ENCODE measurements at places on chromosomes 1 and 21. TPM values are rescaled to one million over a fixed set of nuclear protein-coding genes. Genes with fewer than 3 reads are reported as not detected.

GRCh38 chr21:28773036-28773435, 219.6 kb downstream of the LTN1 start:
- no peak for DNase-seq

- peak; percentile 56 for DNase-seq
Observed at GRCh38 chr1:39683591-39684312, 7.5 kb downstream of the HPCAL4 start.

GRCh38 chr21:39153373-39153772, 29.9 kb downstream of the PSMG1 start:
- DNase-seq, result no peak

- peak; percentile 55 for DNase-seq
Observed at GRCh38 chr1:193479187-193479586, 292.8 kb upstream of the B3GALT2 start.

GRCh38 chr1:4061521-4062031, 161.5 kb upstream of the C1orf174 start:
- DNase-seq, result no peak

DNA sequence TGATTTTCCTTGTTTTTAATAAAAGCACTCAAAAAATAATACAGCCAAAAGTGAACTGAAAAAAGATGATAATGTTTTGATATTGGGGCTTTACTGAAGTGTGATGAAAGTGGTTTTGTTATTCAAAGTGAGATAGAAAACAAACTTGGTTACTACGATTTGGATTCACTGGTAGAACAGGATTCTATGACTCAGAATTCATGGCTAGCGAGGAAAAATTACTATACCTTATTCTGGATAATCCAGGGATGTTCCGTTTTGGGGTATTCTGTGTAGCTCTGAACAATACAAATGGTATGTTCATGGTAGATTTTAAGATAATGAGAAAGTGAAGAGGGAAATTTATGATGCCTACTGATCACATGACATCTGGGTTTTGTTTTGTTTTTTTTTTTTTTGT, 117.7 kb downstream of the NRDC start:
- no peak for DNase-seq

GRCh38 chr1:59879996-59880505, 46.5 kb downstream of the CYP2J2 start:
- DNase-seq, result no peak

- DNase-seq, result no peak
Observed at GRCh38 chr1:202130816-202131522, 8.3 kb downstream of the GPR37L1 start.

DNA sequence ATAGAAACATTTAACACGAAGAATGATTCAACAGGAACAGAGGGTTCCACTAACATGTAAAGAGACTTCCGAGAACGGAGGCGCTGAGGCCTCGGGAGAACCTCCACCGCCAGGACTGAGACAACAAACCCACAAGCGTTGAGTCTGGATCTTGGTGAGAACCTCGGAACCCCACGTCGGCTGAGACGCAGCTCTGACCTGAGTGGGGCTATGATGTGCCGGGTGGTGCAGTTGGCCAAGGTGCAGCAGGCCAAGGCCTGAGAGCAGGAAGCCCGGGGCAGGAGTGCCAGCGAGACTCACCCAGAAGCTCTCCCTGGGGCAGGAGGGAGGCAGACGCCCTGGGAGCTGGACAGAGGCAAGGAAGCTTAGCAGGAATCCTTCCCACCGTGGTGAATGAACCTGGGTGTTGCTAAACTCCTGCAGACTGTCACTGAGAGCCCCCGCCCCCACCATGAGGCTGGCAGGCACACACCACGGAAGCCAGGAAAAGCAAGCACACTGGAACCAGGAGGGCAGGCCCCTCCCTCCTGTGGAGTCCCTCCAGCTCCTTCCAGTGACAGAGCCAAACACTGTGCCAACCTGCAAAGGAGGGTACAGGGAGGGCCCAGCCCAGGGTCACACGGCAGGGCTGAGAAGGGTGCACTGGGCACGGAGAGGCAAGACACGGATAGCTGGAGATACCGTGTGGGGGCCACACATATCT, 34.8 kb downstream of the WDR4 start:
- DNase-seq, result no peak

DNA sequence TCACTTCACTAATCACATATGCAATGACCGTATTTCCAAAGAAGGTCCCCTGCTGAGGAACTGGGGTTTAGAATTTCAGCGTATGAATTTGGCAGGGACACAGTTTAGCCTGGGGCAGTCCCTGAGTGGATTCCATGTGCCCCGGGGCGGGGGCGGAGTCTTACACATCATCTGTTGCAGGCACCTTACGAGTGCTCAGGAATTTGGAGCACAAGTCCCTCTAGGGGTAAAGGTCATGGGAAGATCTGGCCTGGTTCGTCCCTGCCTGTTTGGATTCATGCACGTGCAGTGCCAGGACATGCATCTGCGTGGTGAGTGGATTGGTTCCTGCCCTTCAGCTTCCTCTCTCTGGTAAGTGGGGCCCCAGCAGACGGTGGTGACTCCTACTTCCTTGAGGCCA, 208.3 kb upstream of the C1orf174 start:
- DNase-seq, result no peak

- DNase-seq, result peak; percentile 65
Observed at GRCh38 chr1:93844262-93845045, 34.6 kb downstream of the DNTTIP2 start.

GRCh38 chr1:222049176-222049575, 307.3 kb upstream of the DUSP10 start:
- DNase-seq, result no peak

DNA sequence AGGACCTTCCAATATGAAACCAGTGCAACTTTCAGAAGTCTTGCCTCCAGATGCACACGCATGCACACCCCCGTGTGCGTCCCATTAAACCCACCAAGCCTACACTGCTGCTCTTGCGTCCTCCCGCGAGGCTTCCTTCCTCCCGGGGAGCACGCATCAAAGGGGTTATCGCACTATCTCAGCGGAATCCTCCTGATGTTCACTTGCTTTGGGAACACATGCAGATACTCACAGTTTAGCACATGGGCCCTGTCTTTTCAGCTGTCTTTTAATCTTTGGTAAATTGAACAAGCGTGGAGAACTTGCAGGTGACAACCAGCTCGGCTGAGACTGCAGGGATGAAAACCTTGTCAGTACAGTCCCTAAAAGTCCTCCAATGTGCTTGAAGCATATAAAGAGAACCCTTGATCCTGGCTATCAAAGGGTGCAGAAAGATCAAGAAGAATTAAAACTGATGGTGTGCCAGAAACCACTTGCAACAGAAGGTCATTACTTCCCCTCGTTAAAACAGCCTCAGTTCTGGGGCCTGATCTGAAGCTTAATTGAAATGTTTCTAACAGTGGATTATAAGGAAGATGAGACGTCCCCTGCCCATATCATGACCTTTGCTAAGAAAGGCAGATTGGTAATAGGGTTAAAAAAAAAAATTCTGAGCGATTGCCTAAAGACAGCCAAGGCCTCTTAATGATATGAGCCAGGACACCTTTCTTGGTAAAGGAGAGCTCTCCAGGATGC, 149.4 kb upstream of the LMO4 start:
- DNase-seq, result no peak

- no peak for DNase-seq
Observed at GRCh38 chr1:214377886-214378285, 96.9 kb downstream of the SMYD2 start.

- no peak for DNase-seq
Observed at GRCh38 chr1:16119926-16120325, 35.9 kb downstream of the EPHA2 start.

- DNase-seq, result no peak
Observed at GRCh38 chr1:203544485-203544884, 50.5 kb downstream of the OPTC start.

GRCh38 chr1:21384620-21385019, 55.3 kb upstream of the NBPF3 start:
- DNase-seq, result no peak

- DNase-seq, result no peak
Observed at GRCh38 chr21:35259457-35259856, 210.4 kb upstream of the RUNX1 start.

GRCh38 chr21:46220847-46221246, 7.7 kb downstream of the LSS start:
- no peak for DNase-seq

DNA sequence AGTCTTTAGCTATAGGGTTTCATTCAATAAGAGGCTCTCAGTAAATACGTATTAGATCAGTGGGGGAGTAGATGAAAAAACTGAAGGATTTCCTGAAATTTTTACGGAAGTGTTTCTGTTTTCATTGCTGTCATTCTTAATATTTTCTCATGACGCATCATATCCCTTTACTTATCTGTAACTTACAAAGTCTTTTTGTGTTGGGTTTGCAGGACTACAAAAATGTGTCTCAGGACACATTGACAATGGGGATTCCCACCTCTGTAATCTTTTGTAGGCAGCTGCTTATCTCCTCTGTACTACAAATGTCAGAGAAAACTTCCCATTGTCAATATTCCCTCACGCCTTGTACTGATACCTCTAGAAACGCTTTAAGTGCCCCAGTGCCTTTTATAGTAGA, 35.5 kb downstream of the CRP start:
- DNase-seq, result no peak

DNA sequence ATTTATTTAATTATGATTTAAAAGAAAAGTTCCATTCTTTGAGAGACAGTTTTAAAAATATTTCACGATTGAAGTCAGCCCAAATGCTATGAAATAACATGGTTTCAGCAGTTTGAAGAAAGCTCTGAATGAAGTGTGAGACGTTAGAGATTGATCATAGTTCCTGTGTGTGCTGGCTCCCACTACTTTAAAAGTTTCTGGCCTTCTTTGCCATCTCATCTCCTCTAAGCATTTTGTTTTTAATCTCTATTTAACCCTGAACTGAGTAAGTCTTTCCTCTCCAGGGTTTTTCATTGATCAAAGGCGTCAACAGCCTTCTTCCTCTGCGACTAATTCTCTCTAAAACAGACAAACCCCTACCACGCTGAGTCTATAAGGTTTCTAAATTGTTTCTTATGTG, 225.3 kb upstream of the B3GALT2 start:
- peak; percentile 28 for DNase-seq

DNA sequence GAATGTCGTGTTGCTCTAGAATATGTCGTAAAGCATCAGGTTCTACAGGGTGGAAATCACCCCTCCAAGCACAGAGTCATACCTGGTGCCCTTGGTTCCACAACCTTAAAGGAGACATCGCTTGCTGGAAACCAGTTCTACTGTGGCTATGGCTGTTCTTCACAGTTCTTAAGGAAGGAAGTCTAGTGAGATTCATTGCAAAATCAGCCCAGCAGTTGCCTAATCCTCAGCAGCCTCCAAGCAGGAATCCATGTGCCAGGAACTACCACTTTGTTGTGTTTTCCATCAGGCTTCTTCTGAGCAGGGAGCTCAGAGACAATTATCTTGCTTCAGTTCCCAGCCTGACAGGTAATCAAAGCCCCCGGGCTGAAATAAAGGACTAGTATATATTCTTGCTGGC, 45.0 kb upstream of the SLC35F3 start:
- no peak for DNase-seq

DNA sequence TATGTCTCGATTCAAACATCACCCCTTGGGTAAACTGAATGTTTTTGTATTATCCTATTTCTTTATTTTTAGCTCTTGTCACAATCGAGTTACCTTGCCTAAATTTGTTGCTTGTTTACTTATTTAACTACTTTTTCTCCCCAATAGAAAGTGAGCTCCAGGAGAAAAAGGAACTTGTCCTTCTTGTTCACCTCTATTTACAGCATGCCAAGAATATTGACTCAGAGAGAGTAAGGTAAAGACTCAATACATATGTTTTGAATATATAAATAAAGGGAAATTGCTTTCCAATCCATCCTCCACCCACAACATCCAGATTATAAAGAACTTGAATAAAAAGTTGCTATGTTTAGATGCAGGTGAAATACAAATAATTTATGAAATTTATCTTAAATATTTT, 107.3 kb upstream of the PDC start:
- DNase-seq, result no peak

DNA sequence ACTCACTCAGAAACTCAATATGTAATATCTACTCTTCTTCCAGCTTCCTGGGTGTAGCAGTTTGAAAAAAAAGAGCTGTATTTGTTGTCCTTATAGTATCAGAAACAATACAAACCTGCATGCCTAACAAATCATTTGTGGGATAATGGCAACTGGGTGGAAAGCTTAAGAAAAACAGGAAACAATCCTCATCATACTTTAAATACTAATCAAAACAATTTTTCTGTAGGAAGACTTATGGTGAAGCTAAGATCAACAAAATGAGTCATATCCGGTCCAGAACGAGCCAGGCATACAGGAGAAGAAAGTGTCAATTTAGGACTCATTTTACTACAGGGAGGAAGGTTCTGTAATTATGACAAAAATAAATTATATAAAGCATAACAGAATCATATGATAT, 181.8 kb upstream of the ADGRL4 start:
- no peak for DNase-seq

DNA sequence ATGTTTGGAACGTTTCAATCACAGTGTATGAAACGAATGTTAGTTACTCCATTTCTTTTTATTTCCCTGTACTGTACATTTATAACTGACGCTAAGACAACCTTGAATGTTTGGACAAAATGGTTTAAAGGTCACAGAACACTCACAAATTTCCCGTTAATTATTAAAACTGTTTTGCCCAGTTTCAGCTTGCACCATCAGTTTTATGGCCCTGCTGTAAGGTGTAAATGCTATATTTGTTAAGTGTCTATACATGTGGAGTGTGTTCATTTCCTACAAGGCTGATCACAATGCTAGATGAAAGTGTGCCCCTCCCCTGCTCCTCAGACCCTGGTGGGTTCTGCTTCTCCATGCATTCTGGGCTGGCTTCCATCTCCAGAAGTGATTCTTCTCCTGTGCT, 57.9 kb upstream of the ETS2 start:
- no peak for DNase-seq

GRCh38 chr1:18903291-18903756, 969 bp upstream of the ALDH4A1 start:
- no peak for DNase-seq

The MTF2 gene
- total RNA-seq, result 50.4 TPM

The INKA2 gene
- total RNA-seq, result 2.3 TPM

The LCE2A gene
- total RNA-seq, result not detected

The CYP4A22 gene
- not detected for total RNA-seq

The COP1 gene
- total RNA-seq, result 45.5 TPM

The DCAF8 gene
- total RNA-seq, result 112 TPM

The ZBTB8B gene
- not detected for total RNA-seq

The NCF2 gene
- 3.1 TPM for total RNA-seq

The PLA2G2F gene
- total RNA-seq, result not detected

The AVPR1B gene
- total RNA-seq, result not detected

The SLC1A7 gene
- total RNA-seq, result not detected

The MLLT11 gene
- 4.7 TPM for total RNA-seq

The TNNT2 gene
- not detected for total RNA-seq

The HEYL gene
- total RNA-seq, result 0.08 TPM
